ENCODE measurements at places on chromosomes 11 and 22.

DNA sequence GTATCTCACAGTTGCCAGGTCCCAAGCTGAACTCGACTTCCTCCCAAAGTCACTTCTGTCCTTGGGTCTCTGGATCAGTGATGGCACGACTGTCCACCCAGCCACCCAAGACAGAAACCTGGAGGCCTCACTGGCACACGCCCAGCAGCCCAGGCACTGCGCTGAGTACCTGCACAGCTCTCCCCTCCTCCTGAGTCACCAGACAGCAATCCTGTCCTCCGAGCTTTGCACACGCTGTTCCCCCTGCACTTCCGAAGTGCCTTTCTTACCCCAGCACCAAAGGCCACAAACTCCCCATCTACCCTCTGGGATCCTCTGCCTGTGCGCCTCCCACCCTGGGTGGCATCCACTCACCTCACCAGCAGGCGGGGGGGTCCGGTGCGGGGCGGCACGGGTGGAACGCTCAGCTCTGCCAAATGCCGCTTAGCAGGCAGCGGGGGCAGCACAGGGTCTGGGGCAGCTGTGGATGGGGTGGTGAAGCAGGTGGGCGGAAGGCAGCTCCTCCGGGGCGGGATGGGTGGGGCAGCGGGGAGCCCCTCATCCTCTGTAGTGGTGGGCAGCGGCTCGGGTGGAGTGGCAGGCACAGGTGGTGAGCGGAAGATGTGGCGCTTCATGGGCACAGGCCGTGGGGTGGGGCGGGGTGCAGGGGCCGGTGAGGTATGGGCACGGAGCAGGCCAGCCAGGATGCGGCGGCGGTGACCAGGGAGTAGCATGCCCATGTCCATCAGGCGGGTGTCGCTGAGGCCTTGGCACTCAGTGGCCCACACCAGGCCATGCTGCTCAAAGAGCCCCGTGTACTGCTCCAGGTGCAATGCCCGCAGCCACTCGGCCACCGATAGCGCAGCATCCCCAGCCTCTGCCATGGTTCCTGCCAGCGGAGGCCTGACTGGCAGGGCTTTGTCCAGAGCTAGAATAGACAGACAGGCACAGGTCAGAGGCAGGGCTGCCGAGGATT, 25.7 kb downstream of the ARAP1 start:
- no peak for DNase-seq

DNA sequence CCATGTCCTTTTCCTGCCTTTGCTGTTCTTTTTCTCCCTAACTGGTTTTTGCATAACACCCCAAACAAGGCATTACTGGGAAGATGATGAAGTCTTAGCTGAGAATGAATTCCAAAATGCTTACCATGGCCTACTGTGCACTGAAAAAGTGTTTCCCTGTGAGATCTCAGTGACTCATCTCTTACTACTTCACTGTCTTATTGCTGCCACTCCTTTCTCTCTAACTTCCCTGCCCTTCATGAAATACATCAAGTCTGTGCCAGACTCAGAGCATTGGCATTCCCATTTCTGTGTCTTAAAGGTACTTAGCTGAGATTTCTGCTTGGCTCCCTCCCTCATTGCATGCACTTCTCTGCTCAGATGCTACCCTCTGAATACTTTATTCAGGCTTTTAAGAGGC, 49.1 kb upstream of the MUC15 start:
- no peak for DNase-seq

- DNase-seq, result no peak
Observed at GRCh38 chr11:17650127-17650911, 69.1 kb upstream of the MYOD1 start.

GRCh38 chr11:369336-370018, at the start of gene B4GALNT4:
B4GALNT4 (plus strand) TSS chr11:369499; CDS start chr11:369804, 305 bp downstream.
- DNase-seq, result no peak

GRCh38 chr11:44608651-44608990, 43.2 kb downstream of the CD82 start:
- DNase-seq, result no peak

- DNase-seq, result no peak
Observed at GRCh38 chr11:6621711-6622211, 2.5 kb upstream of the TPP1 start.

GRCh38 chr22:38431266-38432010, 23.6 kb downstream of the KCNJ4 start:
- no peak for DNase-seq

- DNase-seq, result no peak
Observed at GRCh38 chr11:58926695-58927094, 12.6 kb upstream of the GLYATL1 start.
